CD4-positive, alpha-beta T cell treated with Interleukin-15 for 4 hours (primary cell): ENCODE measurements at places on chromosomes 2 and 18.

GRCh38 chr2:229475778-229476177 is 204.7 kb upstream of the PID1 start:
- DNase-seq, result no peak

- no peak for DNase-seq
Observed at GRCh38 chr18:11147371-11147951, 1.9 kb downstream of the PIEZO2 start.

DNA sequence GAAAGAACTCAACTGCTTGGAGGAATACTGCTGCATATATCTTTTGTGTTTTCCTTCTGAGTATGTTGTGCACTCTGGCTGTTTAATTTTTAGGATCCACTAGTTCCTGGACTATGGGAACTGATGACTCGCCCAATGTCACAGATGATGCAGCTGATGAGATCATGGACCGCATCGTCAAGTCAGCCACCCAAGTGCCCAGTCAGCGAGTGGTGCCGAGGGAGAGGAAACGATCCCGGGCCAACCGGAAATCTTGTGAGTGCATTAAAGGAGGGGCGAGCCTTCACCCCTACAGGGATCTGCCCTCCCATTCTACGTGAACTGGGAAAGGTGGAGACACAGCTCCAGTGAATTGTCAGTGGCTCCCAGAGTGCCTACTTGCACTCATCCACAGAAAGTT is 59.6 kb downstream of the TPGS2 start:
- DNase-seq, result no peak

DNA sequence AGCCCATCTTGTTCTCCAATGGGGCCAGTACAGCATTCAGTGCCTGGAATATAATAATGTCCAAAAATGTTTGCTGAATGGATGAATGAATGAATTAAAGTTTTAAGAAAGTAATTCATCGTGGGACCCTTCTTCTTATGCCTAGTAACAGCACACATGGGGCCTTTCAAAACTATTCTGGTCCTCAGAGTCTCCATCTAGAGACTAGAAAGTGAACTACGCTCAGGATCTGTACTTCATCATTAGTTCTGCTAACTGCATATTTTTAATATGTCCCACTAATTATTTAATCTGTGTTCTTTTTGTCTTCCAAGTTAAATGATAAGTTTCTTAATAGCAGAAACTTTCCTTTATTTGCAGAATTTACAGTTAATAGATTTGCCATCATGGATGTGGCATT is 172.5 kb downstream of the SMAD2 start:
- no peak for DNase-seq

DNA sequence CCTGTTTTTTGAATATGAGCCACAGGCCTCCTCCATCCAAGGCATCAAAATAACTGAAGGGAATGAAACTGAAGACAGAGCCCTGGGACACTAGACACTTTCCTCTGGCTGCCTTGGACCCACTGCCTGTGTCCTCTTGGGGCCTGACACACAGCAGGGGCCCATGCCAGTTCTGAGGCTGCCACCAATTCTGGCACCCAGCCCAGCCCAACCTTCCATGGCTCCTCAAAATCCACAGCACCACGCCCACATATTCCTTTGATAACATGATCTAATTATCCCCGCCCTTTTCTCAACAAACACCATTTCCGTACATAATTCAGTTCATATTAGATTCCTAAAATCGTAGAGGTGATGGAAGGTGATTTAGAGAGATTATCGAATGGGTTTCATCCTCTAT is 64.2 kb downstream of the EMX1 start:
- no peak for DNase-seq

DNA sequence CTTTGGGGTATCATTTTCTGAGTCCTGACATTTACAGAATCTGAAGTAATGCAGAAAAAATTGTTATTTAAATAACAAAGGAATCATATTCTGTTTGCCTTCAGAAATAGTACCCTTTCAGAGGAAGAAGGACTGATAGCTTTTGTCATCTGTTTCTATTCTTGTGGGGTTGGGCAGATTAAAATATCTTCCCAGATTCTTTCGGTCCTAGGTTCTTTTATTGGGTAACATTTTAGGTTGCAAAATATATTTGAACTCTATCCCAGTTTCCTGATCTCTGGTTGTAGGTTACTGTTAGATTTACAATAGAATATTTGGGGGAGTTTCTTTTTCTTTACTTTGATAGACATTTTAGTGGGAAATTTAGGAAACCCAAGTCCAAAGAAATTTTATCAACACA is 550.5 kb downstream of the SPAG16 start:
- DNase-seq, result no peak

DNA sequence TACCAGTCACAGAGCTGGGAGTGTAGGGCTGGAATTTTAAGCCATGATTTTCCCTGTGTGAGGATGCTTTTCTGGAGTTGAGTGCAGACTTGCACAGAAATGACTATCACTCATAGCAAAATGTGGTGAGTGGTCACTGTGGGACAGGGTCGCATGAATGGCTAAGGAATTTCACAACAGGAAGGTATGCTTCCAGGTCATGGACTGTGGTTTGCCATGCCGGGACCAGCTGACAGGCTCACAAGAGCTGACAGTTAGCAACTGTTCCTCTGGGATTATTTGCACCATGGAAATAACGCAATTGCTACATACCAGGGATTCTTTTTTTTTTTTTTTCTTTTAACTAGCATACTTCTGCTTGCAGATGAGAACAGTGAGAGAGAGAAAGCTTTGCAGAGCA is 3.8 kb upstream of the UXS1 start:
- no peak for DNase-seq

DNA sequence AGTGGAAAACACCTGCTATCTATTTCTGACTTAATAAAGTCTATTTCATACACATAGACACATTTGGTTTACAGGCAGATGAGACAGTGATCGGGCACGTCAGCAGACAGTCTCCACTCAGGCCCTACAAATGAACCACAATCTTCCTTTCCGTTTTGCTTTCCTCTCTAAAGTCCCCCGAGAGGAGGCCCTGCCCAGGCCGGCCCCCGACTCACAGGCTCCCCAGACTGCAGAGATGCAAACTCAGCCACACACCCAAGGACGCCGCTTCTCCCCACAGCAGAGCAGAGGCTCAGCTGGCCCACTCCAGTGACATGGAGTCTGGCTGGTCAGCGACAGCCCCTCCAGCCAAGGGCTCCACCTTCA is 9.3 kb upstream of the MTERF4 start:
- DNase-seq, result no peak

GRCh38 chr18:50424877-50425690 is 50.2 kb downstream of the SKA1 start:
- no peak for DNase-seq

DNA sequence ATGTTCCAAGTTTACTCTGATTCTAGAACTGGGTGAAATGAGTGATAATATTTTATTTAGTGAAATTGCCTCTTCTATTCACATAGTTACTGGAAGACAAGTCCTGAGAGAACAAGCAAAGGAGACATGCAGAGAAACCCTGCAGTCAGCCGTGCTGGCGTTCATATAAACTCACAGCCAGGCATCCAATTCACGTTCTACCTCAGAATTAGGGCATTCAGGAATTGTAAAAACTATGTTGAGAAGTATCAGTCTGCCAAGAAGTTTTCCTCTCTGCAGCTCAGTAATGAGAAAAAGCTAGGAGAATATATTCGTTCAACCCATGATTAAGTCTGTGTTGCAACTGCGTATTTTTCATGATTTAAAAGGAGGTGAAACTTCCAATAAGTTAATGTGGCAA is 156.2 kb upstream of the DSEL start:
- no peak for DNase-seq

DNA sequence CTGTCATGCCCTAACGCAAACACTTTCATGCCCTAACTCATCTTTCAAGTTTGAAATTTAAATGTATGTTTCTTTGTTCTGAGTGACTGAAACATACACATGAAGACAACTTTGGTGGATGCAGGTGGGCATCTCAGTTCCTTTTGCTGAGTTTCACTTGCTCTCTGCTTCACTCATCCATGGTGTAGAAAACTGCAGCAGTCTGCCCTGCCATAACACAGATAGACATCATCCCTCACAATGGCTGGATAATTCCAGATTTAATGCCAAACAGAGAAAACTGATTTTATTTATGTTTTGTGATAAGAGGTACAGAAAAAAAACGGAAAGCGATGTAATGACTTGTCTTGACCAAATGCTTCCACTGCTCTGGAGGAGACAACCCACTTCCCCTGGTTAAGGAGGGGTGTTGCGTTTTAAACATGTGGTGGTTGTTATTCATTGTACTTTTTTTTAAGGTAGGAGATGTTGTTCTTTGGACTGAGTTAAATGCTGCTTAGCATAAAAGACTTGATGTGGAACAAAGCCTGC is 70.4 kb downstream of the RHBDD1 start:
- no peak for DNase-seq

GRCh38 chr2:174340400-174341292 is 5.9 kb downstream of the SP9 start:
- DNase-seq, result no peak

DNA sequence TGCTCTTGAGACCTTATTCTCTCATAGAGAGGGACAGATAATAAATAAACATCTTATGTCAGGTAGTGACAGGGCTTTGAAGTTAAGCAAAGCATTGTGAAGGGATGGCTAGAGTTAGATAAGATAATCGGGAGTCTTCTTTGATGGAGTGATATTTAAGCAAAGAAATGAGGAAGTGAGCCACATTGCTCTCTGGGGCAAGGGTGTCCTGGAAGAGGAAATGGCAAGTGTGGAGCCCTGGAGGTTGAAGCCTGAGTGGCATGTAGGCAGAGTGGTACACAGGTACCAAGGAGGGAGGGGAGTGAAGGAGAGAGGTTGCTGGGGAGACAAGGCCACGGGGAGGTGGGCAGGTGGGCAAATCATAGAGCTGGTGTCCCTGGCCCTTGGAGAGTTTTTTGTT is 110.2 kb downstream of the CTAGE1 start:
- DNase-seq, result no peak

- DNase-seq, result peak; percentile 53
Observed at GRCh38 chr2:113136828-113137775, 9.7 kb downstream of the IL1RN start.
